ENCODE measurements at places on chromosomes 6 and 20.

DNA sequence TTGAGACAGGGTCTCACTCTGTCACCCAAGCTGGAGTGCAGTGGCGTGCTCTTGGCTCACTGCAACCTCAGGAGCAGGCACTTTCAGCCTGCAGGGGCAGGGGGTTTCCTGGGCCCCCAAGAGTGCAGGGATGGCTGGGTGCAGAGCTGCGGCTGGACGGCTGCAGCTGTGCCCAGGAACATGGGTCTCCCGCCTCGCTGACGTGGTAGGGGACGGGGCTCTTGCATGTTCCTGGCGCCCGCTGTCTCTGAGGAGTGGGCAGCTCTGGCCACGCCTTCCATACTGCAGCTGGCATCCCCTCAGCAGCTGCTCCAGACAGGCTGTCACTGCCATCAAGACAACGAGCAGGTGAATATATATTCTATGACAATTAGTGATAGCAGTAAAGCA, 2.2 kb upstream of the DEK start:
- DNase-seq: no peak

GRCh38 chr6:8079126-8079525, 14.9 kb upstream of the BLOC1S5 start:
- DNase-seq: no peak

GRCh38 chr20:31751126-31751525, 12.0 kb downstream of the TPX2 start:
- peak; percentile 94 for DNase-seq

DNA sequence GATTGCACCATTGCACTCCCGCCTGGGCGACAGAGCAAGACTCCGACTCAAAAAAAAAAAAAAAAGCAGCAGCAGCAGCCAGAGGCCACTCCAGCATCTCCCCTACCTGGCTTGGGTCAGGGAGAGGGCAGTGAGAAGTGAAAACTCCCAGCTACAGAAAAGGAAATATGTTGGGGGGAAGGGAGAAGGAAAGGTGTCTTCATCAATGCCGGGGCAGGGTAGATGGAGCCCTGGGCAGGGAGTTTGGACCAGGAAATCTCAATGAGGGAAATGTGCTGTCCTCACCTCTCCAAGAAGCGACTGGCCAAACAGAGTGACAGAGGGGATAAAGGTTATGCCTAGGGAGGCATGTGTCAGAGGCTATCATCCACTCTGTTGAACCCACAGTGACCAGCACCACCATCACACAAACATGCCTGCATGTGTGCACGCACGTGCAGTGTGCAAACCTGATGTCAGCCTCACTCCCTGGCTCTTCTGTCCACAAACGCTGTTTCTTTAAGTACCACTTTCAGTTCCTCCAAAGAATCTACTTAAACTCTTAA, 887 bp upstream of the AIF1 start:
- no peak for DNase-seq

DNA sequence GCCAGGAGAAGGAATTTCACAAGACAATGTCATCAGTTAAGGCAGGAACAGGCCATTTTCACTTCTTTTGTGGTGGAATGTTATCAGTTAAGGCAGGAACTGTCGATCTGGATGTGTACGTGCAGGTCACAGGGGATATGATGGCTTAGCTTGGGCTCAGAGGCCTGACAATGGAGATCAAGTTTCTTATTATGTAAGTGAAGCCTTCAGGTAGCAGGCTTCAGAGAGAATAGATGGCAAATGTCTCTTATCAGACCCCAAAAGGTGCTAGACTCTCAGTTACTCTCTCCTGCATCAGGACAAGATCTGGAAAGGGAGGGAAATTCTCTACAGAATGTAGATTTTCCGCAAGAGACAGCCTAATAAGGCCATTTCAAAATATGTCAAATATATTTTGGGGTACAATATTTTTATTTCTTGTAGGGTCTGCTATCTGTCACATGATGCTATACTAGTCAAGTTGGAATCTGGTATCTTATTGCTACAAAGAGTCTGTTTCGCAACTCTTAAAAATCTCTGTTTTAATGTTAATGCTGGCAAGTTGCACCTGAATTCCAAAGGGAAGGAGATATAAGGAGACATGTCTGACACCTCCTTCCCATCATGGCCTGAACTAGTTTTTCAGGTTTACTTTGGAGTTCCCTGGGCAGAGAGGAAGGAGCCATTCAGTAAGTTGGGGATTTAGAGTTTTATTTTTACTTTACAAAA, 48.8 kb downstream of the TRDN start:
- DNase-seq: no peak

DNA sequence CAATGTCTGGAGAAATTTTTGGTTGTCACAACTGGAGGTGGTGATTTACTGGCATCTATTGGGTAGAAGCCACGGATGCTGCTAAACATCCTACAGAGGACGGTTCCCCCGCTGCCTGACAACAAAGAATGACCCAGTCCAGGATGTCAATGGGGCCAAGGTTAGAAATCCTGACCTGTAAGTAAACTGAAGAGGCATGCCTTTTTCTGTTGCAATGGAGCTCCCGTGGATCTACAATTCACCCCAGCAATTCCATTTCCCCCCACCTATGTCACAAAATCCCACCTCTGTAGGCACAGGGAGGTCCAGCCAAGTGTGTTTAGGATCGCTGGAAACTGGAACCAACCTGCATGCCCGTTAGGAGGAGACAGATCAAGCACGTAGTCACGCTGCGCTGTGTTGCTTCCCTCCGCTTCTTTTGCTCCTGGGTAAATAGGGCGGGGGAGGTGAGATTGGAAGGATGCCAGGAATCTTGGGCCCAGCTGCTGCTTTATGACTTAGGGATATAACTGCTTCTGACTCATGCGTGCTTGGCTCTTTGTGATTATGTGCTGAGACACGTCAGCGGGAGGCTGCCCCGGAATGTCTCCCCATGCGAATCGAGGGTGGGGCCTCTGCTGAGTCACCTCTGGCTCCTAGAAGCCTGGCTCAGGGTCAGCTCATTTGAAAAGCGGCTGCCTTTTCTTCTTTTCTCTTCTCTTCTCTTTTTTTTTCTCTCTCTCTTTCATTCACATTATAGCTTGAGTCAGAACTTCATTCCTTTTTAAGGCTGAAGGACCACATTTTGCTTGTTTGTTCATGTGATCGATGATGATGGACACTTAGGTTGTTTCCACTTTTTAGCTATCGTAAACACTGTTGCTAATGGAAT, 12.4 kb upstream of the PEDS1 start:
- peak; percentile 100 for DNase-seq

GRCh38 chr20:54132612-54133433, 41.0 kb downstream of the CYP24A1 start:
- peak; percentile 94 for DNase-seq

DNA sequence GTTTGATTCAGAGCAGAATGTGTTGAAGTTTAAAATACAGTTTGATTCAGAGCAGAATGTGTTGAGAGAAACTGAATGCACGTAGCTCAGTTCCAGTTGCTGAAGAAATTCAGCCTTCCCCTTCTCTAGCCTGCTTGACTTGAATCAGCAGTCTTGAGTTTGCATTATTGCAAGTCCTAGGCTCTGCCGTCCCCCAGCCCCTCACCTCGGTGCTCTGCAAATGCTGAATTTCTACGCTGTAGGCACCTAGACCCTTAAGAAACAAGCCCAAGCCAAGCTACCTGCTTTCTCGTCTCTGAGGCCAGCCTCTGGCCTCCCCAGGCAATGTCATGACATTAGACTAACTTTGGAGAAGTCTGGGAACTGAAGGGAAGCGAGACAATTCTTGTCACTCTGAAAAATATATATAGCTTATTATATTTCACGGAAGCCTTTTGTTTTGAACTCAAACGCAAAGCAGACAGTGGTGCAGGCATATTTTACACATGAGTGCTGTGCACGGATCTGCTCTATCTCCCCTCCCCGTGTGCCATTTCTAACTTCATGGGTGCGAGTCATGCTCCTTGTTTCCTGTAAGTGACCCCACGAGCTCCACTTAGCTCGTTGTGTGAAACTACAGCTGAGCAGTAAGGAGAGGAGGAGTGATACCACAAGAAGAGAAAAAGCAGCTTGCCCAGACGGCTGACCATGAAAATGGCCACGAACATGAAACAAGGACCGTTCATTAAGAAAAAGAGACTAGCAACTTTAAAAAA, 71.4 kb upstream of the DUSP22 start:
- DNase-seq: no peak

DNA sequence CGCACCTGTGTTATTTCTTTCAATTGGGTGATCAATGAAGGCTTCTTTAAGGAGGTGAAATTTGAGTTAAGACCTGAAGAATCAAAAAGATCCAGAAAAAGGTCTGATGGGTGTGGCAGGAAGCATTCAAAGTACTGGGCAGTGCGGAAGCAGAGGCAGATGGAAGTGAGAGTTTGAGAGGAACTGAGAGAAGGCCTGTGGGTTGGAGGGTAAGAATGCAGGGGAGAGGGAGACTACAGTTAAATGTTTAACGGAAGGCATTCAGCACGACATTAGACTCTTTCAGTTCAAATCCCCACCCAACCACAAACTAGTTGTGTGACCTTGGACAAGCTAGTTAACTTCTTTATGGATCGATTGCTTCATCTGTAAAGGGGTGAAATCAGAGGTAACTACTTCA, 50.5 kb upstream of the GCM1 start:
- no peak for DNase-seq

DNA sequence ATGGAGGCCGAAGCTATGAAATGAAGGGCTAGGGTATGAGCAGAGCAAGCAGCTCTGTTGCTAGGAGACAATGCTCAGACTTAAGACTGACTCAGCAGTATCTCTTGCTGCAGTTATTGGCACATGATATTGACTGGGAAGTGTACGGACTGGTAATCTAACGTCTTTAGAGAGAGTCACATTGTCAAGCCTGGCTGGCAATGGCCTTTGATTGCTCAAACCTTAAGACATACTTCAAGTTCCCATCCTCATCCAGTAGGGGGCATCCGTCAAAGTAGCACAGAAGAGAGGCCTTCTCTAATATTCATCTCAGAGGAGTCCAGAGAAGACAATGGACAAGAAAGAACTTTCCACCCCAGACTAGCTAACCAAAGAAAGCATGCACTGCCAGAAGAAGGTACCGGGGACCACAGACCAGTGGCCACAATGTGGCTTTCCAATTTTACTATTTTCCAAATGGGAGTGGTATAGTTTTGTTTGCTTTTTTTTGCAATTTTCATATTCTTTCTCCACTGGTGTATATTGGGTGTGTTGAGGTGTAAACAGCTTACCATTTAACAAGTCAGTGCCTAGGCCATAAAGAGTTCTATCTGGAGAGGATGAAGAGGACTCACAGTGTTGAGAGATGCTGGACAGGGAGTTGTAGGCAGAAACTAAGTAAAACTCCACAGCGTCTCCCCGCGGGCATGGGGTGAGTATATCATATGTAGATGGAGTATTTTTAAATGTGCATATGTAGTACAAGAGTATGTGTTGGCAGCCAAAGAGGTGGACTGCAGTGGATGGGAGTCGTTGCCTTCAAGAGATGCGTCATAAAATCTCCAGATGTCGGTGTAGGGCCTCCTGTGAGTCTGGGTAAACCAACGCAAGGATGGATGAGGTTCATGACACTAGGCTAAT, 36.7 kb downstream of the LRFN2 start:
- peak; percentile 2 for DNase-seq

- DNase-seq: no peak
Observed at GRCh38 chr6:44190715-44191114, 26.0 kb upstream of the MYMX start.

DNA sequence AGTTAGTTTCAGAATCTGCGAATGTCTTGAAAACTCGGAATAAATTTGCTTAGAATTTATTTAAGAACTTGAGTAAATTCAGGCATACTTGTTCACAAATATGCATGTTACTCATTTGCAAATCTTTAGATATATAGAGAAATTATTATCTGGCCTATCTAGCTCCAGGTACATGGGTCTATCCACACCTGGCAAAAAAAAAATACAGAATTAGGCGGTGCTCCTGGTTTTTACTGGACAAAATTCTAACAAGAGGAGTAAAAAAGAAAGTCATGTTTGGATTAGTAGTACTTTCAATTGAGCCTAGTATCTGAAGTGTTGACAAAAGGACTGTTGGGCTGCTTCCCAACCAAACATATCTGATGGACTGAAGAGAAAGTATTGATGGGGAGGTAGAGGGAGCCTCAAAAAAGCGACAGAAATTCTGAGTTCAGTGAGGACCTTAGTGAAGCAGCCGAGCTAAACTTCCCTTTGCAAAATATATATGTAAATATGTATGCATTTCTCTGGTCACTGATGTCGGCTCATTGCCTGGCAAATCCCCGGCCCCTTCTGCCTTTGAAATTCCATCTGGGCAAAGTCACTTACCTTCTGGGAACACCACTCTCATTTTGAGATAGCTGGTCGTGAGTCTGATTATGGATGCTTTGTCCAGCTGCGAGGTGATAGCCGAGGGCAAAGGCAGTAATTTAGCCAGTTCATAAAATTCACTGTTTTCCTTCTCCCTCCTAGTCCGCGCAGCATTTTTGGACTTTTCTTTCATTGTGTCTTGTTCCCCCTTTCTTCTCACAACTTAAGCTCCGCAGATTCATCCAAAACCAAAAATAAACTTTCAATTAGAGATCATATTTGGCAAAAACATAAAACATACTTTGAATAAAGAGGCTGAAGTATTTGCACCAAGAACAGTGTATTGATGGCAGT, 1.8 kb downstream of the SIM1 start:
- DNase-seq: no peak

- no peak for DNase-seq
Observed at GRCh38 chr6:288866-289265, 3.4 kb upstream of the DUSP22 start.

GRCh38 chr6:152418551-152418950, 218.6 kb downstream of the SYNE1 start:
- no peak for DNase-seq

GRCh38 chr20:51425347-51426106, 117.0 kb downstream of the NFATC2 start:
- DNase-seq: no peak

- DNase-seq: no peak
Observed at GRCh38 chr6:134802426-134803058, 147.4 kb downstream of the ALDH8A1 start.

DNA sequence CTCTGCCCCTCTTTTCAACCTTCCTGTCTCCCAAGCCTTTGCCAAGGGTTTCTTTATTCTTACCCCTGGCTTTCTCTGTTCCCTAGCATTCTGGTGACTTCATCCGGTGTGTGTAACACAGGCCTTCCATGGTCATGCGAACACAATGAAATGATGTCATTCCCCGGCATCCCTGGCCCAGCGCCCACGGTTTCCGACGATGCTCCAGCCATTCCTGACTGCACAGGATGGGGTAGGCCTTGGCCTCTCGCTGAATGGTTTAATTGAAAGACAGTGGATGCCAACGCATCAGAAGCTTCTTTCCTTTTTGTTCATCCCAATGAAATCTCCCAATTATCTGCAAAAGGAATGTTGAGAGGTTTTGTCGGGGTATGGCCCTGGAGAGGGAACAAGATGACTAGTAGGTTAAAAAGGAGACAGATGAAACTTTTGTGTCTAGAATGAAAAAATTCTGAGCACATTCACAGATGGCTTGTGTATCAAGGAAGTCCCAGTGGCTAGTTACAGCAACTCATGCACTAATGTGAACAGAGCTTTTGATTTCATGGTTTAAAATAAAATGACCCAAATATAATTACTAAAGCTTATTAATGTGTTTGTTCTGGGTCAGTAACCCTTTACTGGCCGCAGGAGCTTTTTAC, 655.0 kb downstream of the QKI start:
- DNase-seq: peak; percentile 75

Measured in astrocyte of the cerebellum (primary cell).